ENCODE measurements at places on chromosomes 2 and 18.

DNA sequence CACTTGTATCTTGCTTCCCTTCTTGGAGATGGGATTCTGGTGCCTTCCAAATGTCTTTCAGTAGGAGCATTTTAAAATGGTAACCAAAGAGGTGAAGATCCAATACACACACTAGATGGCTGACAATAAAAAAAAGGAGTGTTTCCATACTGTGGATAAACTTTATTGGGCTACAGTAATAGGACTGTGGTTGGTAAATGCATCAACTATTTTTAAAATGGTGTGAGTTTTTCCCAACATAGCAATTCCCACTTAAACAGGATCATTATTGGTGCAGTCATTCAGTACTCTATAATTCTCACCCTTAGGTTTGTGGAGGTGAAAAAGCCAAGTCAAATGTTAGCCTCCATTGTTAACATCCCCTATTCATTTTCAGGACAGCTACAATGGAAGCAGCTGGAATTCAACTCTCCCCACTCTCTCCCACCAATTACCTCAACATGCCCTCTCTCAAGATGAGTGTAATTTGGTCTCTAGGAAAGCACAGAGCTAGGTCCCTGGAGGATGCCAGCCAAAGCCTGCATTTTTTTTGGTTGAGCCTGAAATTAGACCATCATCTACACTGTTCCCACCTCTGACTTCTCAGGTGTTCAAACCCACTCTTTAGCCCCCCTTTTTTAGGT lies 273.3 kb downstream of the TCF4 start:
- DNase-seq = no peak

GRCh38 chr2:28093308-28093707 lies 202.8 kb downstream of the BABAM2 start:
- DNase-seq = no peak

DNA sequence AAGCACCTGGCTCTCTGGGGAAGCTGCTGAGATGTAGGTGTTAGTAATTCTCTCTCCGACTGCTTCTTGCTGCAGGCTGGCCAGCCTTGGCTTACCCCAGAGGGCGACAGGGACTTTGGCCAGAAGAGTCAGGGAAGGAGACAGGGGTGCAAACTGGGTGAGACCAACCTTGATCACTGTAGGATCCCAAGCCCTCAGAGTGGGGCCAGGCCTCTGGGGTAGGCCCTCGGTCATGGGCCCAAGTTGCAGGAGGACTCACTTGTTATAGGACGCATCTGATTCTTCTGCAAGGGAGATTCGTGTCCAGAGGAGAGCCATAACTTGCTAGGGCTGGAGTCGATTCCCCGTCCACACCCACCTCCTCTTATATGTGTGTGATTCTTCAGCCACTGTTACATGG lies 111.7 kb upstream of the SIX3 start:
- no peak for DNase-seq

DNA sequence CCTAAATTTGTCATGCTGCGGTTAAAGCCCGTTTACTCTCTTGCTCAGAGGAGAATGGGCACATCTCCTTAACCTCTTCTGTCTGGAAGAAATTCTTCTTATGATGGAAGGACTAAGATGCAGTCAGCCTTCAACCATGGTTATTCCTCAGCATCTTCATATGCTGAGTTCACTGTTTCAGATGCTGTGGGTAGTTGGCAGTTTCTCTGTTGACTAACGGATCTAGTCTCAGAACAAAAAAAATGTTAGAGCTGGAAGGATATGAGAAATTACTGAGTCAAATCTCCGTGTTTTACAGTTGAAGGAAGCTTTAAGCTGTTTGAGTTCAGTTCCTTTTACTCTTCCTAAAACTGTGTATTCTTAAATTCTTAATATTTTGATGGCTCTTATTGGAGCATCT lies 43.6 kb upstream of the PGAP1 start:
- DNase-seq = no peak

DNA sequence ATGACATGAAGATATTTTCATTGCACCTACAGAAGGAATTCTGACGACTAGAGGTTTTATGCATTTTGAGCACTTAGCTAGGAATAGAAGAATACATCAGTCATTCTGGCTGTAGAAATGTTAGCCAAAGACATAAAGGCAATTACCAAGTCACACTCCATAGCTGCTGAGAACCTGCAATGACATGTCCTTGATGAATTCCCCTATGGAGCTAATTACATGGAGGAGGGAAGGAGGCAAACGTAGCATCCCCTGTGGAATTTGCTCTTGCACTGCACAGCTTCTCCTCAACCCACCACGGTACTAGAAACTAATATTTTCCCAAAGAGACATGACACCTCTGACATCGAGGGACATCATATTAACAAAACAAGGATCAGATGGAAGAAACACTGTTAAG lies 174.0 kb upstream of the SESTD1 start:
- DNase-seq = no peak

- no peak for DNase-seq
These were observed 511.7 kb downstream of the EPHA4 start for GRCh38 chr2:221060376-221060775.

Data from hypothalamus (tissue), 51 donors.